Airway epithelial cell (primary cell): ENCODE measurements at places on chromosomes 16 and 17. TPM values are rescaled to one million over a fixed set of nuclear protein-coding genes. Genes with fewer than 3 reads are reported as not detected.

Gene PMP22
- 0.28 and 0.63 TPM in 2 replicates for total RNA-seq

Gene TBC1D3E
- not detected in 2 replicates for total RNA-seq

Gene EFCAB13
- total RNA-seq: 0.56 TPM in 1 of 2 replicates, not detected in the other

Gene SHISA6
- total RNA-seq: not detected in 2 replicates

Gene ZFPM1
- 2.2 and 3.0 TPM in 2 replicates for total RNA-seq

Gene ZNRF1
- total RNA-seq: 31.8 and 34.6 TPM in 2 replicates

Gene KRTAP2-1
- not detected in 2 replicates for total RNA-seq

Gene TEKT1
- not detected in 2 replicates for total RNA-seq

Gene CCDC47
- 26.6 and 44.4 TPM in 2 replicates for total RNA-seq

Gene PITPNM3
- 15.6 and 25.0 TPM in 2 replicates for total RNA-seq

Gene C16orf46
- total RNA-seq: 0.21 TPM in 1 of 2 replicates, not detected in the other

Gene CACNA1G
- 0.05 TPM in 1 of 2 replicates, not detected in the other for total RNA-seq

Gene CEMP1
- not detected in 2 replicates for total RNA-seq

Gene PRCD
- 0.35 and 1.6 TPM in 2 replicates for total RNA-seq

Gene OTOA
- not detected in 2 replicates for total RNA-seq

Gene NHLRC4
- total RNA-seq: 0.28 TPM in 1 of 2 replicates, not detected in the other

Gene SLC5A10
- total RNA-seq: 0.05 TPM in 1 of 2 replicates, not detected in the other

Gene ITGAX
- not detected in 2 replicates for total RNA-seq

Gene UNC45B
- total RNA-seq: not detected in 2 replicates

Gene RANBP10
- 4.1 and 5.0 TPM in 2 replicates for total RNA-seq

Gene SLC16A11
- total RNA-seq: 0.35 TPM in 1 of 2 replicates, not detected in the other

Gene ELMO3
- 33.8 and 39.6 TPM in 2 replicates for total RNA-seq

Gene NUDT7
- total RNA-seq: 3.2 and 6.1 TPM in 2 replicates

Gene KLHL10
- not detected in 2 replicates for total RNA-seq

Gene TBC1D3
- total RNA-seq: not detected in 2 replicates

Gene TPSB2
- total RNA-seq: not detected in 2 replicates

Gene TMEM100
- total RNA-seq: not detected in 2 replicates

Gene GP2
- not detected in 2 replicates for total RNA-seq

Gene IRF8
- not detected in 2 replicates for total RNA-seq

Gene FBXO39
- 0.07 TPM in 1 of 2 replicates, not detected in the other for total RNA-seq

Gene GCGR
- total RNA-seq: not detected in 2 replicates

Gene MT1A
- not detected in 2 replicates for total RNA-seq

Gene UTS2R
- not detected in 2 replicates for total RNA-seq

Gene MEOX1
- 0.28 TPM in 1 of 2 replicates, not detected in the other for total RNA-seq

Gene MAPT
- total RNA-seq: 0.14 and 0.51 TPM in 2 replicates

Gene SLC35G6
- not detected in 2 replicates for total RNA-seq

Gene LRRC75A
- not detected in 2 replicates for total RNA-seq

Gene SEC14L5
- 0.07 and 0.09 TPM in 2 replicates for total RNA-seq

Gene DHRS7C
- not detected in 2 replicates for total RNA-seq

Gene TTLL6
- not detected in 2 replicates for total RNA-seq

Gene ATP5PD
- 301 and 458 TPM in 2 replicates for total RNA-seq

Gene KCNJ16
- not detected in 2 replicates for total RNA-seq

Gene CACNG4
- 0.65 and 0.99 TPM in 2 replicates for total RNA-seq

Gene HASPIN
- total RNA-seq: 6.1 and 7.6 TPM in 2 replicates

Gene TBC1D3K
- total RNA-seq: not detected in 2 replicates

Gene CIAPIN1
- 45.3 and 51.7 TPM in 2 replicates for total RNA-seq
